ENCODE measurements at places on chromosomes 13 and 19. TPM values are rescaled to one million over a fixed set of nuclear protein-coding genes. Genes with fewer than 3 reads are reported as not detected.

Gene COX7A1
- not detected for total RNA-seq

Gene ZNF586
- 9.1 TPM for total RNA-seq

Gene HSPB6
- 0.81 TPM for total RNA-seq

Gene ZNF730
- not detected for total RNA-seq

Gene COL5A3
- not detected for total RNA-seq

Gene NLRP11
- 0.26 TPM for total RNA-seq

Gene SLITRK1
- total RNA-seq = not detected

Gene AP1M2
- 196 TPM for total RNA-seq

Gene PSG11
- not detected for total RNA-seq

Gene B3GNT3
- 2.8 TPM for total RNA-seq

Gene COLGALT1
- 80.1 TPM for total RNA-seq

Gene GADD45B
- 23.8 TPM for total RNA-seq

Gene FLT1
- 0.93 TPM for total RNA-seq

Gene KLK3
- total RNA-seq = not detected

Gene FCAR
- total RNA-seq = not detected

Gene C19orf33
- 12.7 TPM for total RNA-seq

DNA sequence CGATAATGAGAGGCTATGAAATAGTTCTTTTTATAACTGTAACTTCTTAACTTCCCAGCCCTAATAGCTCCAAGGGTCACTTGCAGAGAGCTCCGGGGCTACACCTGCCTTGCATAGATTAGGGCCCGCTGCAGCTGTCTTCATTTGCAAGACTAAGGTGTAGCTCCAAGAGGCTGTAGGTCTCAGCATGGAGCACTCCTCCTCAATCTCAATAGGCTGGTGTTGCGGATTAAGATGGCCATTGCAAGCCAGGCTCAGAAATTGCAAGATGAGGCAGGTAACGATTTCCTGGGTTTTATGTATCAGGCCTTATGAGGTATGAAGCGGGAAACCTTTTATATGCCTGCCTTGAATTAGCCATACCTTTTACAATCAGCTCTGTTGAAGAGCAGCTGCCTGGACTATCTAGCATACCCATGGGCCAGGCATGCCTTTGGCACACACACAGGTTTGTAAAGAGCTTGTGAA, 185.7 kb downstream of the TM9SF2 start:
- peak; percentile 4 for DNase-seq

- no peak for DNase-seq
These were observed 17.7 kb downstream of the MIER2 start for GRCh38 chr19:326871-327270.

GRCh38 chr13:51035978-51036377, 75.1 kb downstream of the C13orf42 start:
- no peak for DNase-seq

GRCh38 chr19:52212572-52213255, 22.9 kb downstream of the PPP2R1A start:
- no peak for DNase-seq

DNA sequence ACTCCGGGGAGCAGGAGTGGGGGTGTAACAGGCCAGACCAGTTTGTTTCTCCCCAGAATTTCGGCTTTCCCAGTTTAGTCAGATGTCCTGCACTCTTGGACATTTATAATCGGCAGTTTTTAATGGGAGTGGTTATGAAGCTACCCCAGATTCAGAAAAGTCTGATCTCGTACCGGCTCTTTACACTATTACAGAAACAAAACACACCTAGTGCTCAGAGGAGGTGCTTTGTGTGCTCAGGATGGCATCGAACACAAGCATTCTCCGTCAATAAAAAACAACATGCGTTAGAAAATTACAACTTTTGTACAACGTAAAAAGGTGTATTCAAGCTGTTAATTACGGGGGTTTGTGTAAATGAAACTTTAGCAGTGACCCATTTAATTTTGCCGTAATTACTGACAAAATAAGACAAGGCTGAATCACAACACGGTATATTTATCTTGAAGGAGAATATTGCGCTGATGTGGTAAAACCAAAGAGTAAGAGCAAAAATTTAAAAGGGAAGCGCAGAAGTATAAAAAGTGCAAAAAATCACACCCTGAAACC, 6.6 kb upstream of the SOX1 start:
- no peak for DNase-seq

- DNase-seq = no peak
These were observed 36.3 kb downstream of the FLT1 start for GRCh38 chr13:28458608-28459007.

GRCh38 chr13:45718063-45718462, 15.9 kb downstream of the CBY2 start:
- no peak for DNase-seq

GRCh38 chr13:46866150-46866549, 30.7 kb downstream of the HTR2A start:
- DNase-seq = peak; percentile 83

GRCh38 chr19:42301646-42302203, at the start of gene PRR19:
Gene PRR19, plus strand, starts transcription at chr19:42302132. Its CDS starts 7,453 bp downstream, at chr19:42309585.
- DNase-seq = no peak

DNA sequence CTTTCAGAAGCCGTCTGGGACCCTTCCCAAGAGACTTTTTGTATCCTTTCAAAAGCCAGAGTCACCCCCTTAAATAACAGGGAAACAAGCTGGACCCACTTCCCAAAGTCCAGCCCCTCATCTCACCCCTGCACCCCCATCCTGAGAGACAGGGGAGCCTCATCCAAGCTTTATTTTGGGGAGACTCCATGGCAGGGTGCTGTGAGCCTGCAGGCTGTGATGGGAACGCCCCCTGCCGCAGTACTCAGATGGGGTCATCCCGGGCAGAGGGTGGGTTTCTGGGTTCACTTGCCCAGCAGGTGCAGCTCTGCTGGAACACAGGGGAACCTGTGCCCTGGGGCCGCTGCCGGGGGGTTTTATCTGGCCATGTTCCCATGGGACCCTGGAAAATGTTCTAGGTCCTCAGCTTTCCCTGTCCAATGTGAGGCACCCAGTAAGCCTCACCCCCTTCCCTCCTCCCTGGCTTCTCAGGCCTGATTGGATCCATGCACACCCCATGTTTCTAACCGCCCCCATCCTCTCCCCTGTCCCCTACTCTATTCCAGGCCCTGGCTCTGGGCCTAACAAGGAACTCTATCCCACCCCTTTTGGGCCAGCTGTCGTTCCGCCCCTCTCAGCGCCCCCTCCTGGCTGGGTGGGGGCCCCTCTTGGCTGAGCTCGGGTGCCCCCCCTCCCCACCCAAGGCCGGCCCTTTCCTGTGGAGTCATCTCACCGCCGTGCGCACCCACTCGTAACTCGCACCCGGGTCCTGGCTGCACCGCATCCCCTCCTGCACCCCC, 1.0 kb downstream of the HIF3A start:
- DNase-seq = no peak

- DNase-seq = no peak
These were observed 1.1 kb downstream of the ZNF792 start for GRCh38 chr19:34962687-34963572.

GRCh38 chr13:84844473-84844872, 954.7 kb downstream of the SLITRK6 start:
- DNase-seq = no peak

GRCh38 chr13:104526561-104526960, 1460.3 kb upstream of the SLC10A2 start:
- DNase-seq = no peak

DNA sequence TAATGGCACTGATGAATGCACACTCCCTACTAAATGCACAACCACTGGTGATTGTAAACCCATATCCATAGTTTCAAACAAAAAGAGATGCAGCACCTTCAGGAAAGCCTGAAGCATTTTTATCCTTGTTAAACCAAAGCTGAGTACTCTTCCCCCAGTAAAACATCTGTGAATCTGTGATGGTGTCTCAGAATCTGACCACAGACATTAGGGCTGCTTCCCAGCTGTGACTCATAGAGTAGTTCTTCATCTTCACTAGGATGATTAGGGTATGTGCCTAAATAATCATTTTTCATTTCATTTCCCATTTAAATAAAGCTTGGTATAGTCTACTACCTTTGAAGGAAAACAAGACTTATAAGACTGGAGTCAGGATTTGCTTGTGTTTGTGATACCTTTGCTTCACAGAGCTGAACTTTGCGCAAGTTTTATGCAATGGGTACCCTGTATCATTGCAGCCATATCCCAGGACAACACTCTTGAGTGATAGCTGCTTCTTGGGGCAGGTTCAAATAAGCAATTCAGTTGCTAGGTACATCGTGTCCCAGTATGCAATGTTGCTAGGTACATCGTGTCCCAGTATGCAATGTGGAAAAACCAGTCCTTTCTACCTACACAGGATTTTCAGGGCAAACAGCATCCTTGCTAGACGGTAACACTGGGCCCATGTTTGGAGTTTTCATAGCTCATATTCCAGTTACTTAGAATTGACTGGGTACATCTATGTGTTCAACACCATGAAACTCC, 277.1 kb downstream of the IRS2 start:
- no peak for DNase-seq

DNA sequence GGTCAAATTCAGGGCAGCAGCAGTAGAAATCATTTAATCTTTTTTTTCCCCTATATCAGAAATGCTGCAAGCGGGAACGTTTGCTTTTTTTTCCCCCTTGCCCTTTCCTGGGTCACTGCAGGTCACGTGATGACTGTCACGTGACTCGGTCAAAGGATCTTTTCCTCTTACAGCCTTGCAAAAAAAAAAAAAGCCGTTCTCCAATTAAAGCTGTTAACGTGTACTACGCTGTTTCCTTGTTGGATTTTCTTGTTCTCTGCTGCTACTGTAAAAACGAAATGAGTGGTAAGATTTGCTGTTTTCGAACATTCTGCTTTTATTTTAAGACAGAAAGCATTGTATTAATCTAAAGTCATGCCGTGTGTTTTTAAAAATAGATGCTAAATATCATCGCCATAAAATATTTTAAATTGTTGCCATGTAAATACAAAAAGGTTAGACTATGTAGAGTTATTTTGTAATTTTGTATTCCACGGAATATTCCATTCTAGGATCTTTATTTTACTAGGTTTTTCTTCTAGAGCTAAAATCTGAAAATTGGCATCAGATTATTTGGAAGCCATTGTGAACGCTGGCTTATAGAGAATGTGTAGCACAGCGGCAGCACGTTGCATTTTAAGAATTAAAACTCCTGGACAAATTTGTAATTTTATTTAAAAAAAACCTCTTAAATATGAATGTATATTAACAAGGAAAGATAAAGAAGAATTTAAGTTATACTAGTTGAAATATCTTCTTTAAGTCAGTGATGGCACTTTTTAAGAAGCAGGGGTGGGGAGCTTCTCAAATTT, 109.8 kb upstream of the MLNR start:
- DNase-seq = peak; percentile 81

DNA sequence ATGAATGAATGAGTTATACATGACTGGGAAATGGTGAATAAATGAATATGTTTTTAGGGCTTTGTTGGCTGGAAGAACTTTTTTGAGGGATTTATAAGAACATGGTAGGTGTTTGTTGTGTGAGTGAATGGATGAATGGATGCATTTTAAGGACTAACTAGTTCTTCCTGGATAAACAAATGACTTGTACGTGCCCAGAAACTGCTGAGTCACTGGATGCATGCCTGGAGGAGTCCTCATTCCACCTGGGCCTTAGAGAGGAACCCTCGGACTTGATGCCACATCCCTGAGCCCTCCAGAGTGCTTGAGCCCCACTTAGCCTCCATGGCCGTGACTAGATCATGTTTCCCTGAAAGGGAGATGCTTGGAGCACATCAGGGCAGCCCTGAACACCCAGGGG, 153.4 kb downstream of the DPF1 start:
- DNase-seq = no peak

- DNase-seq = no peak
These were observed 2.4 kb upstream of the FLT1 start for GRCh38 chr13:28497143-28497876.

- peak; percentile 85 for DNase-seq
These were observed 1.0 kb upstream of the ICAM5 start for GRCh38 chr19:10288662-10289166.

GRCh38 chr19:18895038-18895823, 727 bp downstream of the CERS1 start:
- peak; percentile 84 for DNase-seq

GRCh38 chr13:109782066-109782822, 4.1 kb downstream of the IRS2 start:
- DNase-seq = no peak

DNA sequence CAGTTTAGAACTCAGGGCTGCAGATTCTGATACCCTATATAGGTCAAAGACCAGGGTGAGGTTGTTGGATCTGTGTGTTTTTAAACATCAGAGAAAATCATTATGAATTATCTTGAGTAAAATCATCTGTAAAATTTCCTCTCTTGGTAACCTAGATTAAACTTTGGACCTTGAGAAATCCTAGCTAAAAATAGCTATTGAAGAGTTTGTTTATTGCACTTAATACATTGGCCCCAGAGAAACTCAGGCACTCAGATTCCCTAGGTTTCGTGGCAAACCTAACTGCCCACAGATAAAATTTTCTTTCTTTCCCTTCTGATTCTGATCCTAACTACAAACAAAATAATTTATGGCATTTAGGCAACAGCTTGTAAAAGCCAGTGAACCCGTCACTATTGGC, 102.3 kb downstream of the GPC6 start:
- DNase-seq = no peak

DNA sequence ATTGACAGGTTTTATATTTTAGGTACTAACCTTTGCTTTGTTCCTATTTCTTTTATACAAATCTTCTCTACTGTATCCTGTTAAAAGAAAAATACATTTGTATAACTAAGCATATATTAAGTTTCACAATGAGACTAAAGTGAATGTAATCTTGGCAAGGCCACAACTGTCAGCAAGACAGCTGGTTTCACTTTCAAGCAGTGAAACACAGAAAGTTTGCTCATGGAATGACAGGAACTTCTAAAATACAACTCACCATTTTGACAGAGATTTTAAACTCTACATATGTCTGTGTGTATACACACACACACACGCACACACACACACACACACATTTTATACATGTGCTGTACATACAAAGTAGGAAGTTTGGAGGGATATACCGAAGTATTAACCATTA, 53.3 kb downstream of the PARP4 start:
- DNase-seq = no peak

DNA sequence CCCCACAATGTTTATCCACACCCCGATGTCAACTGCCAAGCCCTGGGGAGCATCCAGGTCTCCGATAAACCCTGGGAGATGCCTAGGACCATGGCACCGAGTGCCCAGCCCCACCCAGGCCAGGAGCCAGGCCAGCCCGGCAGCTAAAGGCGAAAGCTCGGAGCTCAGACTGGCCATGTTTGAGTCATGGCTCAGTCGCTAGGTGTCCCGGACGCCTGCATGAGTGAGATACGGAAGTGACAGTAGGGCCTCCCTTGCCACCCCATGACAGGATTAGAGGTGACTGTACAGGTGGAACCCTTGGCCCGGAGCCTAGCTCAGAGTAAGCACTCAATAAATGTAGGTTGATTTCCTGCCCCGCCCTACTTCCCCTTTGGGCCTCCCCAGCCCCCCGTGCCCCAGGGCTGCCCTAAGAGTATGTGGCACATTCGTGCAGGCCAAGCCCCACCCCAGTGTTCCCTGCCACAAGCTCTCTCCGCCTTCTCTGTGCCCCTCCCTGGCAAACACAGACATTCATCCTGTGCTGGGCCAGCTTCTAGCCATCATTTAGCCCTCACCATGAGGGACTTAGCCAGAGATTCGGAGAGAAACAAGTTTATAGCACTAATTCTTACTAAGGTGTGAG, 5.8 kb upstream of the TPM4 start:
- DNase-seq = no peak
